ENCODE measurements at places on chromosomes 1 and 21.
A peak's percentile ranks its signal among the peaks of the same experiment; 100 is the strongest.

- DNase-seq, result no peak
These were observed 13.7 kb downstream of the NMNAT2 start for GRCh38 chr1:183404476-183404875.

DNA sequence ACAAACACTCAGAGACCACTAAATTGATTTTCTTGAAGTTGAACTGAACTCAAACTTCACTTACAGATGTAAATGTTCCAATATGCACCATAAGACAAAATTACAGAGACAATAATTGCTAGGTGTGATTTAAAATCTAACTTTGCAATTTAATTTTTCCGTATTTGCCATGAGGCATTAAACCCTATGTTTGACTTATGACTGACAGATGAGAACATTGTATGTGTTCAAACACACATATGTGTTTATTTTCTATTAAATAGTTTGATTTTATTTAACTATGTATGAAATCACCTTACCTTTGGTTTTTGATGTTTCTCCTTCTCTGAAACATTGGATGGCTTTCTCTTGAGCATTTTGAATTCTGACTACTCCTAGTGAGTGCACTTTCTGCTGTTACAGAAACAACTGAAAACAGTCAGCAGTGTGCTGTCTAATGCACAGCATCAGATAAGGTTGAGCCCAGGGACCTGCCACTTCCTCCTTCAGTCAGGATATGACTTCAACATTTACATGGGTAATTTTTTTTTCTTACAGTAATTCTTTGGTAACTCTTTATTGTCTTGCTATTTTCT lies at the start of gene SAMSN1:
SAMSN1 (minus strand) TSS at position 410 of the 575 bp plus-strand sequence; CDS start at position 356, 54 bp downstream.
- DNase-seq, result peak; percentile 59

DNA sequence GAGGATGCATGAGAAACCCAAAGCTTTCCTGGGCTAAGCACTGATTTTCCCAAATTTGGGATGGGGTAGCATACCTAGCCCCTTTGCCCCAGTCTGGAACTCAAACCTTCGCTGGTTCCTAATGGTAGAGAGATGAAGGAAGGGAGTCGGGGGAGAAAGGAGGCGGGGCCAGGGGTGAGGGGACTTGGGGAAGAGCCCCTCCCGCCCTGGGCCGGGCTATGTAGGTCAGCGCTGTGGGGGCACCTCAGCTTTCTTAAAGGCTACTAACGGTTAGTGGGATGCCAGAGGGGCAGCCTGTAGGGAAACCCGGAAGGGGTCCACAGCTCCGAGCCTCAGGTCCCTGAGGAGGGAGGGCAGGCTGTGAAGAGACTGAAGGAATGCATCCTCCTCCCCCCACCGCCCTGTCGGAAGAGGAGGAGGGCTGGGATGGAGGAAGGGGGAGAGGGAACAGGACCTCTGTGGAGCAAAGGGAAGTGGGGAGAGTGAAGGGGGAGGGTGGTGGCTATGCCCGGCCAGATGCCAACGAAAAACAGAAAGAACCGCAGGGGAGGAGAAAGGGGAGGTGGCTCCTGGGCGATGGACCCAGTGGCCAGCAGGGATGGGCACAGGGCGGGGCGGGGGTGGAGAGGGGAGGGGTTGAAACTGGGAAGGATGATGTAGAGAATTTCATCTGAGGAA lies 1.3 kb downstream of the CADM3 start:
- no peak for DNase-seq

GRCh38 chr1:11802973-11803885 lies 2.5 kb downstream of the MTHFR start:
- DNase-seq, result peak; percentile 69

- peak; percentile 62 for DNase-seq
These were observed 100.9 kb upstream of the RUNX3 start for GRCh38 chr1:25030674-25031589.

DNA sequence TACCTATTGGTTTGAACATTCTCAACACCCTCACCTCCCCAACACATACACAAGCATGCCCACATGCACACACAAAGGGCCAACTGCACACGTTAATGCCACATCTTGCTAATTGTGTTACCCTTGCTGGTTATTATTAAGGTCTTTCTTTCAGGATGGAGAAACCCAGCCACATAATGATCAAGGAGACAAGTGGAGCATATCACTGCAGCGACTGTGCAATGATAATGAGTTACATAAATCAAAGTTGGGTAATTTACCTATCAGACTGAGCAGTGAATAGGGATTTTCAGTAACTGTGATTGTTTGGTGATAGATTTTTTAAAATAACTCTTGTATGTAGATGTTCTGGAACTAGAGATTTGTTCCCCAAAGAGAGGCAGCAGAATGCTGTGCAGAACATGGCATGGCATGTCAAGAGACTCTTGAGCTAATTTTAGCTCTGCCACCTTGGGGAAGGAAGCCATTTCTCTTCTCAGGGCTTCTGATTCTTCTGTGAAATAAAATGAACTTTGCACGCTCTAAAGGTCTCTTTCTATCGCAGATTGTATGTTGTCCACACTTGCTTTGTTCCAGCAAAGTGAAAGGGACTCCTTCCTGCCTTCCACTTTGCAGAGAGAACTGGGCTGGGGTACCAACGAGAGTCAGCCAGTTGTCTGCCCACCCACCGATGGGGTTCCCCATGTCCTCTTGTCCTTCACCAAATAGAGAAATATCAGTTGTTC lies 126.0 kb upstream of the CAMK1G start:
- no peak for DNase-seq

DNA sequence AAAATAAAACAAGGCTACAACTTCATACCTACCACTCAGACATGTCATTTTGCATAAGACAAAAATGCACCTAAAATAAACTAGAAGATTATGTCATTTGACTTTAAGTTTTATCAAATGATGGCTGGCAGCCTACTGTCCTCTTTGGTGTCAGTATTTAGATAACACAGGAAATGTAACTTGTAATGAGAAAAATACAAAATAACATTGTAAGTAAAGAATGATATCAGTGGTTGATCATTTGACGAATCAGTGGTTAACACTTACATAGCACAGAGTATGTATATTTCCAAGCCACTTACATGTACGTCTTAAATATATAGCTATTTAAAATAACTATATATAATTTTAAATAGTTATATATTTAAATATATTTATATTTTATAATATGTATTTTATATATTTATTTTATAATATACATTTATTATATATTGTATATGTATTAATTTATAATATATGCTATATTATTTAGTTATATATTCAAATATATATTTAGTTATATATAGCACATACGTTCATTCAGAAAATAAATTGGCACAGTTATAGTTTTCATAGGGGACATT lies 44.1 kb downstream of the ZNF678 start:
- DNase-seq, result no peak

GRCh38 chr21:41032541-41032940 lies 135.4 kb upstream of the BACE2 start:
- DNase-seq, result no peak

GRCh38 chr21:44626262-44626661 lies 631 bp upstream of the KRTAP10-9 start:
- no peak for DNase-seq

- no peak for DNase-seq
These were observed 164.3 kb downstream of the KIF26B start for GRCh38 chr1:245319094-245319493.

GRCh38 chr1:207152792-207153468 lies 48.9 kb downstream of the C4BPA start:
- DNase-seq, result no peak

- no peak for DNase-seq
These were observed 10.6 kb upstream of the NUCKS1 start for GRCh38 chr1:205760606-205761005.

DNA sequence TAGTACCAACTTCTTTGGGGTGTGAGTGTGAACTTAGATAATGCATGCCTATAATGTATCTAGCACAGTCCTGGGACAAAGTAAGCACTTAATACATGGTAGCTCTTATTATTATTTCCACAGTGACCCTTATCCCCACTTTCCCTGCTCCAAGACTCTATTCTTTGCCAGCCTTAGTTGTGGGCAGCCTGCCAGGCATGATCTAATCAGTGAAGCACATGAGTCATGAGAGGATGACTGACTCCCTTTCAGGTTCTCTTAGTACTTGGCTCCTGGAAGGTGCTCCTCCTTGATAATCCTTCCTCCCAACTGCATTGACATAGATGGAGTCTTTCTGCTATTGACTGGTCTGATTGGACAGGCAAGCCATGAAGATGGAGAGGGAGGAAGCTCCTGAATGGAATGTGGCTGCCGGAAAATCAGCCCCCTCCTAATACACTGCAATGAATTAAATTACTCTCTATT lies 17.4 kb upstream of the GNG12 start:
- no peak for DNase-seq

- no peak for DNase-seq
These were observed 372.7 kb downstream of the BRINP3 start for GRCh38 chr1:190104961-190105360.

DNA sequence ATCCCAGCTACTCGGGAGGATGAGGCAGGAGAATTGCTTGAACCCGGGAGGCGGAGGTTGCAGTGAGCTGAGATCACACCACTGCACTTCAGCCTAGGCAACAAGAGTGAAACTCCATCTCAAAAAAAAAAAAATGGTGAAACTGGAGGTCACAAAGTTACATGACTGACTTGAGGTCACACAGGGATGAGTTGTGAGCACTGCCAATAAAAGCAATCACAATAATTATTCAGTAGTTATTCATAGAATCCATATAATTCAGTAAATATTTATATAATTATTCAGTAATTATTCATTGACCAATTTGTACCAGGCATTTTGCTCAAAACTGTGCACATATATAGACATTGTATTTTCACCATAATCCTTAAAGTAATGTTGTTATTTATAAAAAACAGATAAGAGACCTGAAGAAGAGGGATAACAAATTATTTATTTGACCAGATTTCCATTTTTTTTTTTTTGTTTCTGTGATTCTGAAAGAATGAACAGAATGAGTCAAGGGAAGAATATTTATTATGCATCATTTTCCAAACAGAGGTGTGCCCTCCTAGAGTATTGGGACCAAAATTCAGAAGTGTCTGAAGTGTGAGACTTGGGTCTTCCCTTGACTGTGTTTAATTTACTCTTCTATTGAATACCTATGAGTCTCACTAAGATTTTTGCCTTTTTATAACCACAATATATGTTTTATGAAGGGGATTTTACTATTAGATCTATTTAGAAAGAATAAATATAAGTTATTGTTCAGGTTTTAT lies 43.0 kb downstream of the PRKAB2 start:
- DNase-seq, result no peak

GRCh38 chr1:29487291-29487690 lies 251.0 kb downstream of the PTPRU start:
- DNase-seq, result no peak

DNA sequence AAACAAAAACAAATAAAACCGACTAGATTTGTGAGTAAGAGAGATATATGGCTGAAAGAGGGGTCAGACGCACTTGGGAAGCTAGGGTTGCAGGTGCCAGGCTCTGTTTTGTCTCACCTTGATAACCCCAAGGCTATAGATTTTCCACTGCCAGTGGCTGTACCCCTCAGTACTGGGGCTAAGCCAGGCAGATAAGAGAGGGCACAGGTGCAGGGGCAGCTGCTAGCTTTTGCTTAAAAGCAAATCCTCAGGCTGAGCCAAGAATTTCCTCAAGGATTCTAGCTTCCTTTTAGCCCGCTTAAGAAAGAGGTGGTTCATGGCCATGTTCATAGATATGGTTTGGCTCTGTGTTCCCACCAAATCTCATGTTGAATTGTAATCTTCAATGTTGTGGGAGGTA lies 57.9 kb downstream of the OVGP1 start:
- DNase-seq, result no peak

Measured in activated CD4-positive, alpha-beta T cell treated with anti-CD3 and anti-CD28 coated beads, Interleukin-2, amount 50 U/mL, for 1 hour (primary cell).